ENCODE measurements at places on chromosomes 3 and 15.

DNA sequence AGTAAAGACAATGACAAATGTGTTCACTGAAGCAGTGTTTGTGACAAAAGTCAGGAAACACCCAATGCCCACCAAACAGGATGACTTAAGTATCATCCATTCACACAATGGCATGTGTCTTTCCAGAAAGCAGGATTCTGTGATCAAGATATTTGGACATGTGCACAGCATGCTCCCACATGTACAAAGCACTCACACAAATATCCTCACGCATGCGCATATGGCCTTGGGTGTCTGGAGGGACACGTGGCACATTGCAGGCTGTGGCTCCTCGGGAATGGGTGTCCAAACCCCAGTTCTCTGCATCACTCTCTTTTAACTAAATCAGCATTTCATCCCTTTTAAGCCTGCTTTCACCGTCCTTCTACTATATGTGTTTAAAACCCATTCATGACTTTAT lies 130.5 kb downstream of the KLF13 start:
- DNase-seq, result no peak

DNA sequence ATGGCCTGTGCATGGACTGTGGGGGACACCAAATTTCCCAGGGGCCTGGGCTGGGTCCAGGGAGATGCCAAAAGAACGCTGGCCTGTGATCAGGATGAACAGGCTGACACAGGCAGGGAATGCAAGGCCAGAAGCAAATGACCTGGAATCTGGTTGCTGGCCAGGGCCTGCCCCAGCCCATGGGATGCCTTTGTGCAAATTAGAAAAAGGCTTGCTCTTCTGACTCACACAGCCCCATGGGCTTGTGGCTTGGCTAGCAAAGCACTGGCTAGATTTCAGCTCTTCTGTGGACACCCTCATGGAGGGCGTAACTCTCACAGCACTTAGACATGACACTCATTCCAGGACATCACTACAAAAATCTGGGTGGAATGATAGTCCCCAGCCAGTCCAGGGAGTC lies 356.0 kb downstream of the SHQ1 start:
- peak; percentile 92 for DNase-seq

- DNase-seq, result no peak
These were observed 21.4 kb downstream of the ARHGEF26 start for GRCh38 chr3:154142608-154143007.

GRCh38 chr3:170330366-170330765 lies 27.1 kb upstream of the SKIL start:
- DNase-seq, result peak; percentile 76

GRCh38 chr15:93036951-93037819 lies 51.8 kb downstream of the RGMA start:
- no peak for DNase-seq

DNA sequence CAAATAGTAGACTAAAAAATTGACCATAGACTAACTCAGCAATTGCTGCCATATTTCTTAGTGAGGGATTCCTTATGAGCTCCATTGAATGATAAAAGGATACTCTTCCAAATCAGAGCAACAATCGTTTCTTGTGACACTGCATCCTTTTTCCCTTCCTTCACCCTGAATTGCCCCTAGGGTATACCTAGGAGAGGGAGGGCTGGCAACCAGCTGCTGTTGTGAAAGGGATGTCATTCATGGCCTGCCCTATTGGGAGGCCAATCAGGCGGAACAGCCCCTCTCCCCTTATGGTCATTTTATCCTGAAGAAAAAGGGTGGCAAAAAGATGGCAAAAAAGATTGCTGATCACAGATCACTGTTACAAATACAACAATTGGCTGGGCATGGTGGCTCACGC lies 26.3 kb downstream of the B3GNT5 start:
- no peak for DNase-seq

All from A172 (cell line).